ENCODE measurements at places on chromosomes 6 and 20.

DNA sequence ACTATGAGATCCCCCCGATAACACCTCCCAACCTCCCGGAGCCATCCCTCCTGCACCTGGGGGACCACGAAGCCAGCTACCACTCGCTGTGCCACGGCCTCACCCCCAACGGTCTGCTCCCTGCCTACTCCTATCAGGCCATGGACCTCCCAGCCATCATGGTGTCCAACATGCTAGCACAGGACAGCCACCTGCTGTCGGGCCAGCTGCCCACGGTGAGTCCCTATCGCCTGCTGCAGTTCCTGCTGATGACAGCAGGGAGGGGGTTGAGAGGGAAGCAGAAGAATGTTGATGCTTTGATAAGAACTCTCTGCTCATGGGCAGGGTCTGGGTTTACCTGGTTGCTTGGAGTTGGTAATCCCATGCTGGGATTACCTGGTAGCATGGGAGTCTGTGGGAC lies 91.9 kb downstream of the TOX2 start:
- DNase-seq = no peak

DNA sequence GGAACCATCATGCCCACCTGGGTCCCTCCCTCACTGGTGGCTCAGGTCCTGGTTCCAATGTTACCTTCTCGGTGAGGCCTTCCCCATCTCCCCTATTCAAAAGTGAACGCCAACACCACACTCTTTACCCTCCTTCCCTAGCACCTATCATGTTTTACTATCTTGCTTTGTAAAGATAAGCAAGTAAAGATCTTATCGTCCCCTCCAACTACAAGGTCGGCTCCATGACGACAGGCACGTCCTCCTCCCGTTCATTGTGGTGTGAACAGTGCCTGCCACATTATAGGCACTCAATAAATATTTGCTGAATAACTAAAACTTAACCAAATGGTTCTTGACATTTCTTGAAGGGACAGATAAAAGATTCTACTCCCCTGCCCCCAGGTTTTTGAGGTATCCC lies 147.1 kb downstream of the PREX1 start:
- no peak for DNase-seq

DNA sequence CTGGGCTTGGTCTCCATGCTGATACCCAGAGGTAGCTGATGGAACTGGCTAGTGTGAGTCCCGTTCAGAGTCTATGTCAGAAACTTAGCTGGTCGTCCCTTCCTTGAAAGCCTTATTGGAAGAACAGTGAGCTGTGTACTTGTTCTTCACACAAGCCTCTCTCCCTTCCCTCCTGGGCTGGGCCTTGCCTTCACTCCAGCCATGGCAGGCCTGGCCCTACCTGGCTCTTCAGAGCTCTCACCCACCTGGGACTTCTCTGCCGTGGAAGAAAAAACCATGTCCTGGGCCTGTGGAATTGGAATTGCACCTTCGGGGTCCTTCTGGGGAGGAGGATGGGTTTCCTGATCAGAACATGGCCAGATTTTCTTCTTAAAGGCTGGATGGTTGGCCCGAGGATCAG lies 20.3 kb upstream of the ZNF831 start:
- no peak for DNase-seq

DNA sequence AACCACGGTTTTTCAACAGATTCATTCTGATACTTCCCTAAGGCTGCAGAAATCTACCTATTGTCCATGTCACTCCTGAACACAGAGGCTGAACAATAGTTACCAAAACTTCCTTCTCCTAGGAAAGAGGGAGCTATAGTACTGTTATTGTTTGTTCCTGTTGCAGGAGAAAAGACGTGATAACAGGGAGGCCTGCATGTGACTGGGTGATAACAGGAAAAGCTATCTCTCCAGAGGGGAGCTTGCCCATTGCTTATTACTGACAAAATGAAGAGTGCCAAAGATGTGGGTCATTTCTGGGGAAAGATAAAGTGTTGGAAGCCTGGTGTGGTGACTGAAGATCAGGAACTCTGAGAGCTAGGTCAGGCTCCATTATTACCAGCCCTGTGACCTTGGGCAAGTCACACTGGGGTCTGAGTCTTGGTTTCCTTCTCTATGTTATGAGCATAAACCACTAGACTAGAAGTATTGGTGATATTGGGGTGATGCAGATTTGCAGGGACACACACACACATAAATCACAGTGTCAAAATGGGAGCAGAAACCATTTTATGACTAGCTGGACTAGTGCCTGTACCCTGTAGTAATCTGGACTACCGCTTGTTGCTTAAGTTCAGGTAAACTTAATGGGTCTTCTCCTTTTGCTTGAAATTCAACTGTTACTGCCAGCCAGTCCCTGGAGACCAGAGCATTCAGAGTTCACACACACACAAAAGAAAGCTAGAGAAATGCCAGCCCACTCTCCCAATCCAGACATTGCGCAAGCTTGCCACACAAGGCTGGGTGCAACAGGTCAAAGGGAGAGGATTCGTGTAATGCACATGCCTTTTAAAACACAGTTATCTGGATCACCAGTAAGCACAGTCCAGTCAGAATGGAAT lies 136.0 kb upstream of the CNR1 start:
- no peak for DNase-seq

DNA sequence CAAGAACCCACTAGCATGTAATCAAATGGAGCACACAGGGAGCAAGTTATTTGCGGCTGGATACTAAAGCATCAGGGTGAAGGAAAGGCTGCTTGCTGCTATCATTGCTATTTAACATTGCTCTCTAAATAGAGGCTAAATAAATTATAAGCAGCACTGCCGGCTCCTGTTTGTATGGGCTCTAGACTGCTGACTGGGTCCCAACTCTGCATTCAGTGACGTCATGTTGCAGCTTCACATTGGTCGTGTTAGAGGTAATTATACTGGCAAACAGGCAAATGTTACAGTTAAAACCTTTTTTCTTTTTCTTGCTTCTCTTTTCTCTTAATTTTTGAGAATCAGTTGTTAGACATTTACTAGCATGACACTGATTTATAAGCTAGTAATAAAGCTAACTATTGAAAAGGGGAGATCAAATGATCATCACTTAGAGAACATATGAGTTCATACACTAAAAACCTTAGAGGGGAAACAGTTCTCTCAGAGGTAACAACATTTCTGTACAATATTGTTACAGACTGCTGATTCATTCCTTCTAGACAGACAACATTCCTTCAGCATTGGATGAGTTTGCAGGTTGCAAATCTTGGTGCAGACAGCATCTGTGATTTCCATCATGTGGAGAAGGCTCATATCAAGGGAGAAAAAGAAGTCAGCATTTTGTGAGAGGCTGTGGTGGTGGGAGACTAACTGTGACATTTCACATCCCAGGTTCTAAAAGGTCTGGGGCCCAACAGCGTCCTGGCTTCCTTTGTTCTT lies 15.9 kb downstream of the RFPL4B start:
- no peak for DNase-seq

- no peak for DNase-seq
These were observed 119.5 kb downstream of the MYB start for GRCh38 chr6:135300576-135300975.

GRCh38 chr6:41547799-41548097 lies 1.6 kb downstream of the FOXP4 start:
- DNase-seq = no peak

DNA sequence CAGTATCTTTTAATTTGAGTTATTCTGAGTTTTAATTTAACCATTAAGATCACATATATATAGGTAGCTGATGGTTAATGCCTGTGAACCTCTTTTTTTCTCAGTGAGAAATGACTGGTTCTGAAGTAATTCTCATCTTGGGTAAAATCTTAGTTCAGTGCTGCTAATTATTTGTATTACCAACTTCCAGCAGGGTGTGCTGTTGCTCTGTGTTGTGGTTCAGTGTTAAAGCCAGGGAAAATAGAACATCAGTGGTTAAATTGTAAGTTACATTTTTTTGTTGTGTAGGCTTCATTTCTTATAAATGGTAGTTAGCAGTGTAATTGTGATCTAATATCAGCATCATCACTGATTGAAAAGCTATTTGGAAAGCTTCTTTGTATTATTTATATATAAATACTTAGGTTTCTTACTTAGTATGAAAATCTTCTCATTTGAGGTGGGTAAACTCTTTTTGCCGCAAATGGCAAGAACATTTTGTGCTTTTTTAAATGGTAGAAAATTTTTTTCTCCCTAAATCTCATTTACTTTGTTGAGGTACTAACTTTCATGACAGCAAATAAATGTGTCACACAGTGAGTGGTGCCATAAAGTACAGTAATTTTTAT lies 43.7 kb downstream of the CDC5L start:
- peak; percentile 11 for DNase-seq

GRCh38 chr6:44010411-44011349 lies 116.6 kb downstream of the MRPL14 start:
- no peak for DNase-seq

GRCh38 chr20:17810847-17811627 lies 111.3 kb downstream of the BANF2 start:
- DNase-seq = no peak

DNA sequence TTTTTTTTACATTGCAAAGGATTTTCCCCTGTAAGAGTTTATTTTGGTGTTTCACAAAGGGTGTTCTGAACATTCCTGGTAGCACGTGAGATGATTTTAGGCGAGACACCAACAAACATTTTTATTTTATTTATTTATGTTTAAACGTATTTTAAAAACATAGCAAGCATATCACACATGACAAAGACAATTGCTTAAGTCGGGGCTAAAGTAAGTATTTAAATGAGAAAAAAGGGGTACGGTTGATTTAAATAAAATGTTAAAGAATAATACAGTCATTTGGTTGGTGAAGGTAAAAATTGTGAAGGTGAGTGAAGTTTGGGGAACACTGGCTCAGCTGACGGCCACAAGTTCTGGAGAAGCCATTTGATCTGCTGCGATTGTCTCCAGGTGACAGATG lies 129.7 kb downstream of the BMP7 start:
- no peak for DNase-seq

GRCh38 chr6:80592436-80592835 lies 486.0 kb downstream of the BCKDHB start:
- no peak for DNase-seq

GRCh38 chr20:60060593-60060992 lies 102.4 kb downstream of the CDH26 start:
- DNase-seq = no peak

- DNase-seq = no peak
These were observed 81.3 kb upstream of the NAA20 start for GRCh38 chr20:19935842-19936241.

GRCh38 chr6:2845880-2846208 lies 4.2 kb upstream of the SERPINB1 start:
- DNase-seq = no peak

GRCh38 chr6:119978274-119978889 lies 628.8 kb upstream of the MAN1A1 start:
- DNase-seq = no peak

GRCh38 chr20:34110745-34111641 lies 1.1 kb downstream of the EIF2S2 start:
- DNase-seq = no peak

DNA sequence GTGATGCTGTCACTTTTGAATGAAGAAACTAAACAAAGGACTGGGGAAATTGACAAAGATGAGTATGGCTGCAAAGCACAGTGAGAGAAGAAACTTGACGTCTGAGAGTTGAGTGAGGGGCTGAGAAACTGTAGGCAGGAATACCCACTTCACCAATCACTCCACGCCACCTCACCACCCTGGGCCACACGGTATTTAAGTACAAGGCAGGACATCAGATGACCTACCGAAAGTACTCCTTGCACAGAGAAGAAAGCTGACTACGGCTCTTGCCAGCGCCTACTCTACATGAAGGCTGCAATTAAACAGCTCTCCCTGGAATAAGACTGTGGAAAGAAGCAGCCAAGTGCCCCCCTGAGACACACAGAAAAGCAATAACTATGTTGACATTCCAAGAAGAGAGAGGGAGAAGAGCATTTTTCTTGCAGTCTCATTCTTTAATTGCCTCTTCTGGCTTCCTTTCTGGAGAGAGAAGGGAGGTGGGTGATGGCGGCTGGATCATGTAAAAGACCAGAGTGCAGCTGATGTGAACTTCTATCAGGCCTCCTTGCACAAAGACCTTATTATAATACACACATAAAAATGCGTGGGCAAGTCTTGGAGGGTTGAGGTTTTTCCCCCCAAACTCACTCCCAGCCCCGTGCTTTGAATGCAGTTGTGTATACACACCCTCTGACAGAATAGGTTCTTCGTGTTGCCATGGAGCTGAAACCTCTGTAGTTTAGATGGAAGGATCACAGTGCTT lies 44.6 kb downstream of the HIVEP2 start:
- DNase-seq = no peak

DNA sequence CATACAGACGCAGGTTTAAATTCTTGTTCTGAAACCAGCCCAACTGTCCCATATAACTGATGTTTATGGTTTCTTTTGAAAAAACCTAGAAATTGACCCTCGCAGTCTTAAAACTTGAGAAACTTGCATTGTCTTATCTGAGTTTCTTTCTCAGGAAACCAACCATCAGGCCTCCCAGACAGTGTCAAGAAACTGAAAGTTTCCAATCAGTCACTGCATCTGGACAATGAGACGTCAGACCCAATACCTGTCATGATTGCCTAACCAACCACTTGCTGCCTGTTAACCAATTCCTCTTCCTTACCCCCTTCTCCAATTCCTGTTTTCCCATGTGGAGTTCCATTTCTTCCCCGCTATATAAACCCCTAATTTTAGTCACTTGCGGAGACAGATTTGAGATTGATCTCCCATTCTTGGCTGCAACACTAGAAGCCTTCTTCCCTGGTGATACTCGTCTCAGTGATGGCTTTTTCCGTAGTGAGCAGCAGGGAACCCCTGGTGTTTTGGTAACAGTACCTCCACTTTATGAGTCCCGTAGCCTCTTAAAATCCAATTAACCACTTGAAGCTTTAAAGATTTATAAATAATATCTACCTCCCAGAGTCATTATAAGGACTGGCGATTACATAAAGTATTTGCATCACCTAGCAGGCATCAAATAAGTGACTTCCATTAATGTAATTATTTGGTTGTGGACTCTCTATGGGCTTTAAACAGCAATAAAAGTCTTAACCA lies 49.3 kb downstream of the GPR63 start:
- no peak for DNase-seq

GRCh38 chr6:73262671-73263569 lies at the start of gene KHDC1:
TSS of gene KHDC1 (minus strand) at chr6:73263196. CDS start at chr6:73242517, 20,679 bp downstream.
- DNase-seq = peak; percentile 24

- no peak for DNase-seq
These were observed 93.3 kb downstream of the HS3ST5 start for GRCh38 chr6:114249522-114249921.

- no peak for DNase-seq
These were observed at the start of gene GPR6 for GRCh38 chr6:109978174-109979032. TSS of gene GPR6 (plus strand) at chr6:109978311. CDS start at chr6:109979113, 802 bp downstream.

- no peak for DNase-seq
These were observed 236.2 kb downstream of the GRM1 start for GRCh38 chr6:146265056-146265455.

DNA sequence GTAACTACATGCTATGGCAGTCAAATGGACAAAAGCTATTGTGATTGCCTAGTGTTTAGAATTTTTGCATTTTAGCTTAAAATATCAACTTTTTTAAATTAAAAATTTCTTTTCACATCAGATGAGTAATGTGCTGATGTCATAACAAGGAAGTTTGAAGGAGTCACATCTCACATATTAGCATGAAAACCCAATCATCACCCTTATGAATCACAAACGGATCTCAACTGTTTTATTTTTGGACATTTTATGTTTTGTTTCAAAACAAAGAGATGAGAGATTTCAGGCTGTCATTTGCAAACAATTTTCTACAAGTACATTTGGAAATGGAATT lies 53.6 kb upstream of the TRERF1 start:
- DNase-seq = no peak

GRCh38 chr6:129846761-129847160 lies 14.4 kb downstream of the TMEM244 start:
- DNase-seq = no peak
